ENCODE measurements at places on chromosomes 7 and 10.

GRCh38 chr7:108684629-108685028 is 115.0 kb downstream of the DNAJB9 start:
- DNase-seq: no peak

GRCh38 chr7:148480479-148481146 is 110.0 kb upstream of the C7orf33 start:
- no peak for DNase-seq

DNA sequence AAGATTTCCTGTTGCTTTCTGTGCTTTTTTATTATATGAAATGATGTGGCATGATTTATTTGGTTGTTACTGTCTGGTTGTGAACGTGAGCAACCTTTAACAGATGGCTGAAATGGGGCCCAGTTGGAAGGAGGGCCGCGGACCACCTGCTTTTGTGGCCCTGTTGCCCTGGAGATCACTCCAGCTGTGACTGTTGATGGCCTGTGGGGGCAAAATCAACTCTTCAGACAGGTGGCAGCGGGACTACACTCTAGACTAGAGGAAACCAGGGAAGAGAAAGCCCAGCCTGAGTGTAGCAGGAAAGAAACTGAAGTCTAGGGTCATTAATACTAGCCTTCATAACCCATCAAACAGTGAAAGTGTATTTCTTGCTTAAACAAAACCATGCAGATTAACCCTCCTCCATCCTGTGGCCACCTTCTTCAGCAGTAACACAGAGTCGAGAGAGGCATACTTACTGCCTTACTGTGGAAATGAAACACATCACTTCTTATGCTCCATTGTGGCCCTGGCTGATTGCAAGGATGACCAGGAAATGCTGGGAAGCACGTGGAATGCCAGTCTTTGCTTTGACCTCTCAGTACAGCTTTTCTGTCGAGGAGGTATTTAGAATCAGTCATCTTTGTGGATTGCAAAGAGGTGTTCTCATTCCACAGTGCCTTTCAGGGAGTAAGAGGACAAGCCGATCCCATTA is 80.5 kb downstream of the CCNY start:
- no peak for DNase-seq

- no peak for DNase-seq
These were observed 206.1 kb downstream of the CHRM2 start for GRCh38 chr7:137074391-137075030.

DNA sequence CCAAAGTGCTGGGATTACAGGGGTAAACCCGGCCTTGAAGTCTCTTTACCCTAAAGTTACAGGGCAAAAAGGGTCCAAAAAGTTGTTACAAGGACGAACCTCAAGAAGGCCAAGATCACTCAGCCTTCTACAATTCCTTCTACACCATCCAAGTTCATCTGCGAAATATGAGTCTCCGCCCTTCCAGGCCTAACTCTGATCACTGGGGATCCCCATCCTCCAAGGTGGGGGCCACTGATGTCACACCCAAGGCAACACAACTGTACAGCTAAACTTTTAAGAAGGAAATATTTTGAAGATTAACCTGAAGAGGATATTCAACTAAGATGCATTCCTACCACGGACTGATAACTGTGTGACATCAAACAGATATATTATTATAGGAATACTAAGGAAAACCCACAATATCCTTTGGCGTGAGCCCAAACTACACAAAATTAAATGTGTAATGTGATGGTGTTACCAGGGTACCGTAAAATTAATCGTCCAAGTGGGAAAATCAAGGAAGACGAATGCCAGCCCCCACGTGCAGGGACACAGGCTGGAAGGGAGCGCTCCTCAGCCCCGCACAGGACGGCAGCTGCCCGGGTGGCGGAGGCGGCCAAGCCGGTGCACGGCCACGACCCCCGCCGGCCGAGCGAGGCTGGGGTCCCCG is 1.0 kb downstream of the PAXIP1 start:
- no peak for DNase-seq

DNA sequence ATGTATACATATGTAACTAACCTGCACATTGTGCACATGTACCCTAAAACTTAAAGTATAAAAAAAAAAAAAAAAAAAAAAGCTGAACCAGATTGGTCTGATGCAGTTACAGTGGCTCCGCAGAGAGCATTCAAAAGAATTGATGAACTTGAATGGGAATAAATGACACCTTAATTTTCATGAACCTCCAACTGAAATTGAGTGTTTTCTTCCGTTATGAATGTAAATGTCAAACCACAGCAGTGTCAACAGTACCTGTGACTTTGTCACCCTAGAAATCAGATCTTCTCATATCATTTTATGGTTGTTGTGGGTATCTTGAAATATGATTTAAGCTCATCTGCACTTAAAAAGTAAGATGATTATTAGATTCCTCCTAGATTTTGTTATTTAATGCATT is 32.7 kb upstream of the SRGN start:
- DNase-seq: no peak

DNA sequence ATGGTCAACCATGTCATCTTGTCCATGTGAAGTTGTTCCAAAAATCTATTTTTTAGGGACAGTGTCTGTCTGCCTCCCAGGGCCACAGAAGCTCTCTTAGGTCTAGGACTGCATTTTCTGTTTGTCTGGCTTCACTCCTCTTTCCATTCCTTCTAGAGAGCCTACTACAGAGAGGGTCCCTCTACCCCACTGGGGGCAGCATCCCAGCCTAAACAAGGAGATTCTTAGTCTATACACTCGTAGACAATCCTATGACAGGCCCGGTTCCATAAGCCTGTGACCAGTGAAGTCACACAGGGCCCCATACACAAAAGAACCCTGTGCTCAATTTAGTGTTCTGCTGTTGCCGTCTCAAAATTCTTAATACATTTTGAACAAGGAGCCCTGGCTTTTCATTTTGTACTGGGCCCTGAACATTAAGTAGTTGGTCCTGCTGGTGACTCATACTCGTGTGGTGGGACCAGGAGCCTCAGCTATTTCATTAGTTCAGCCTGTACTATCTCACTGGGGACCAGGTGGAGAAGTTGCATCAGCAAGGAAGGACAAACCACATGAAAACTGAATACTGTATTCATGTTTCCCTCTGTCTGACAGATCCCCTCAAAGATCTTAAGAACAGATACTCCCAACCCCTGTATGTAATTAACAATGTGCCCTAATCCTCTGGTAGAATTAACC is 23.5 kb upstream of the FAM180A start:
- DNase-seq: no peak

GRCh38 chr10:128130051-128130450 is 3.8 kb upstream of the MKI67 start:
- no peak for DNase-seq

DNA sequence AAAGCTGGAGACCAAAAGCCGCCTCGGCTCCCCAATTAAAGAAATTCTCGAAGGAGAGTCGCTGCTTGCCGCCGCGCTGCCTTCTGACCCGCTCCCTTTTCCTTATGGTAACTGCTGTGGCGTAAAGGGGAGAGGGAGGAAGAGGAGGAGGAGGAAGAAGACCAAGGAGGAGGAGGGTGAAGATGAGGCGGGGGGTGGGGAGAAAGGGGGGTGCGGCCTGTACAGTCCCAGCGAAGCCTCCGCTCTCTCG is 388 bp downstream of the CNOT4 start:
- no peak for DNase-seq

GRCh38 chr10:13087986-13088618 is 11.9 kb upstream of the OPTN start:
- no peak for DNase-seq

GRCh38 chr7:158313931-158314330 is 273.7 kb downstream of the PTPRN2 start:
- no peak for DNase-seq

DNA sequence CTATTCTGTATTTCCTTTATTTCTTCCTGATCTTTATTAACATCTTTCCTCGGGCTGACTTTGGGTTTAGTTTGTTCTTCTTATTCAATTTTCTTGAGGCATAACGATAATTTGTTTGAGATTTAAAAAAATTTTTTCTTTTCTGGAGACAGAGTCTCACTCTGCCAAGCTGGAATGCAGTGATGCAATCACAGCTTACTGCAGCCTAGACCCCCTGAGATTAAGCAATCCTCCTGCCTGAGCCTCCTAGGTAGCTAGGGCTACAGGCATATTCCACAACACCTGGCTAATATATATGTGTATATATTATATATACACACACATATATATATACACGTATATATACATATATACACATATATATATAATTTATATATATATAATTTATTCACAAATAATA is 540.2 kb downstream of the NXPH1 start:
- DNase-seq: no peak

- DNase-seq: no peak
These were observed 18.2 kb upstream of the PRKAG2 start for GRCh38 chr7:151895008-151895630.

DNA sequence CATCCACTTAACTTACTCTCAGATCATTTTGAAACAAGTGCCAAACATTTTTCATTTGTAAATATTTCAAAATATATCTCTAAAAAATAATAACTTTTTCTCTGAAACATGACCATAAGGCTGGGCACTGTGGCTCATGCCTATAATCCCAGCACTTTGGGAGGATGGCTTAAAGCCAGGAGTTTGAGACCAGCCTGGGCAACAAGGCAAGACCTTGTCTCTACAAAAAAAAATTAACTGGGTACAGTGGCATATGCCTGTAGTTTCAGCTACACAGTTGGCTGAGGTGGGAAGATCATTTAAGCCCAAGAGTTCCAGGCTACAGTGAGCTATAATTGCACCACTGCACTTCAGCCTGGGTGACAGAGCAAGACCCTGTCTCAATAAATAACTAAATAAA is 36.4 kb downstream of the USP54 start:
- no peak for DNase-seq

- DNase-seq: no peak
These were observed 116.6 kb downstream of the ADCY1 start for GRCh38 chr7:45690762-45691150.

DNA sequence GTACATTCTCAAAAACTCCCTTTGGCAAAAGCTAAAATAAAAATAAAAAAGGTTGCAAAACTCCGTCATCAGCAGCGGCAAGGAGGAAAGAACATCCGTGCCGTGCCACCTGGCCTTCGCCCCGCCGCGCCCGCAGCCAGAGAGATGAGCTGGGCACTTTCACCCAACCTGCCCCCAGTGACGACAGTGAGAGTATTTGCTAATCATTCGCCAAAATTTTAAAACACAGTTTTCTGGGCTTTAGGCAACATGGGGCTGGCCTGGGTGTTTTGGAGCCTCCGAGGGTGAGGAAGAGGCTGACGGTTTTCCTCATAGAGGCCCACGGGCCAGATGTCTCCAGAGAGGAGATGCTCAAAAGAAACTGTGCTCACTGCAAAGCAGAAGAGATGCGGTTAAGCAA is 128.2 kb downstream of the PRKAG2 start:
- no peak for DNase-seq

GRCh38 chr10:133453516-133454203 is at the start of gene SCART1:
Gene SCART1 (plus strand): TSS chr10:133453945. CDS start chr10:133453998, 53 bp downstream.
- no peak for DNase-seq

- DNase-seq: no peak
These were observed 114.4 kb downstream of the COL13A1 start for GRCh38 chr10:69916118-69916517.

Measured in activated naive CD4-positive, alpha-beta T cell (primary cell).